ENCODE measurements at places on chromosomes 13 and 19. TPM values are rescaled to one million over a fixed set of nuclear protein-coding genes. Genes with fewer than 3 reads are reported as not detected.

Gene LIN7B
- polyA plus RNA-seq, result 9.7 TPM

Gene SRRM5
- 0.22 TPM for polyA plus RNA-seq

Gene LRRC8E
- polyA plus RNA-seq, result 2.2 TPM

Gene MISP
- 19.6 TPM for polyA plus RNA-seq

Gene ICAM4
- 1.1 TPM for polyA plus RNA-seq

Gene FREM2
- polyA plus RNA-seq, result 3.6 TPM

Gene SYT5
- polyA plus RNA-seq, result not detected

Gene MBD3L3
- polyA plus RNA-seq, result not detected

Gene C19orf85
- polyA plus RNA-seq, result not detected

Gene ETV2
- polyA plus RNA-seq, result 3.3 TPM

Gene ARHGAP33
- 5.6 TPM for polyA plus RNA-seq

Gene CLIP3
- polyA plus RNA-seq, result 12.3 TPM

Gene DCLK1
- polyA plus RNA-seq, result 0.73 TPM
